NCI-H345 (cell line): ENCODE measurements at places on chromosomes 16 and 17.

GRCh38 chr16:67430504-67430976, 381 bp upstream of the HSD11B2 start:
- peak; percentile 32 for DNase-seq

GRCh38 chr16:79972053-79972704, 371.6 kb upstream of the MAF start:
- DNase-seq: no peak

- peak; percentile 71 for DNase-seq
Measured at GRCh38 chr16:23060458-23061320, 88.6 kb downstream of the USP31 start.

DNA sequence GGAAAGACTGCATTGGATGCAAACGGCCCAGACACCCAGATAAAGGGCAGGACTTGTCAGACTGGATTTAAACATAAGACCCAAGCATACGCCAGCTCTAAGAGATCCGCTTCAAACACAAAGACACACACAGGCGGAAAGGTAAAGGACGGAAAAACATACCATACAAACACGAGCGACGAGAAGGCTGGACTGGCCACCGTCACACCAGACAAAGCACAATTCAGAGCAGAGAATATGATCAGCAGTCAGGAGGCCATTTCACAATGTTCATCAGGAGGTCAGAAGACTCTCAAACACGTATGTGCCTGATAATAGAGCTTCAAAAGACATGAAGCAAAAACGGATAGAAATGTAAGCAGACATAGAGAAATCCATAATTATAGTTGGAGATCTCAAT, 84.9 kb upstream of the GNG13 start:
- no peak for DNase-seq

GRCh38 chr17:79983456-79983855, 52.2 kb downstream of the TBC1D16 start:
- DNase-seq: no peak
